ENCODE measurements at places on chromosomes 16 and 17.

- DNase-seq: no peak
These were observed 241.5 kb upstream of the NLRP1 start for GRCh38 chr17:5825717-5826330.

DNA sequence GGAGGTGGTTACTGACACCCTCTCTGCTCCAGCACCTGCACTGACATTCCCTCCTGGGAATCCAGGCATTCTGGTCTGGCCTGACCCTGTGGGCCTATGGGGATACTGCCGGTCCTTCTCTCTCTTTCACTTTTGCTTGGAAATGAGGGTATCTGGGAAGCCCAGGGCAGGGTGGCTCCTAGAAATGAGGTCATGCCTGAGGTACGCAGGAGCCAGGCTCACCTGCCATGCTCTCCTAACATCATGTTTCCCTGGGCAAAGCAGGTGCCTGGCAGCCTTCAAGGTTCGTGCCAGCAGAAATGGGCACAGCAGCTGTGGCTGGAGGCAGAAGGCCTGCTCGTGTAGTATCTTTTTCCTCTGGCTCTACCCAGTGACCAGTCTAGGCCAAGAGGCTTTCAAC, 3.3 kb downstream of the ITGA3 start:
- DNase-seq: no peak

DNA sequence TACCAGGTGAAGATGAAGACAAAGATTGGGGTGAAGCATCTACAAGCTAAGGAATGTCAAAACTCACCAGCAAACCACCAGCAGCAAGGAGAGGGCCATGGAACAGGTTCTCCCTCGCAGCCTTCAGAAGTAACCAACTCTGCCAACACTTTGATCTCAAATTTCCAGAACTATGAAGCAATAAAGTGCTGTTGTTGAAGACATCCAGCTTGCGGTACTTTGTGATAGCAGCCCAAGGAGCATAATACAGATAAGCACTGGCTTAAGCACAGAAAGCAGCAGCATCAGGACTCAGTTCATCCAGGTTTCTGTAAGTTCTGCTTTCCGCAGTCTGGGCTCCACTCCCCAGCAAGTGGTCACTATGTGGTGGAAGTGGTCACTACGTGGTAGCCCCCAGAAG, 16.0 kb upstream of the CDRT4 start:
- no peak for DNase-seq

- no peak for DNase-seq
These were observed 2.9 kb downstream of the STARD3 start for GRCh38 chr17:39639566-39640458.

GRCh38 chr17:3535253-3535995, 22.2 kb downstream of the TRPV3 start:
- DNase-seq: peak; percentile 56

DNA sequence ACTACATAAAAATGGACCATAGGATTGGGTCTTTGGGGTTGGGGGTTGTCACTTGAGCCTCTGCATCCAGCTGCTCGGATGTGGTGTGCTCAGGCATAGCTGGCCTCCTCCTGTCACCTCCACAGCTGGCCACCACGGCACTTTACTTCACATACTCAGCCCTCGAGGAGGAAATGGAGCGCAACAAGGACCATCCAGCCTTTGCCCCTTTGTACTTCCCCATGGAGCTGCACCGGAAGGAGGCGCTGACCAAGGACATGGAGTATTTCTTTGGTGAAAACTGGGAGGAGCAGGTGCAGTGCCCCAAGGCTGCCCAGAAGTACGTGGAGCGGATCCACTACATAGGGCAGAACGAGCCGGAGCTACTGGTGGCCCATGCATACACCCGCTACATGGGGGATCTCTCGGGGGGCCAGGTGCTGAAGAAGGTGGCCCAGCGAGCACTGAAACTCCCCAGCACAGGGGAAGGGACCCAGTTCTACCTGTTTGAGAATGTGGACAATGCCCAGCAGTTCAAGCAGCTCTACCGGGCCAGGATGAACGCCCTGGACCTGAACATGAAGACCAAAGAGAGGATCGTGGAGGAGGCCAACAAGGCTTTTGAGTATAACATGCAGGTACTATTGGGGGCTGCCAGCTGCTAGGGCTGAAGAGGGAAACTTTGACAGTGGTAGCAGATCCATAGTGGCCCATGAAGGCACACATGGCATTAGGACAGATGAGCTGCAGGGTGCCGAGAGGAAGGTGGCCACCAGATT, 30.8 kb downstream of the CDIP1 start:
- DNase-seq: no peak

- DNase-seq: no peak
These were observed 355.4 kb upstream of the TNRC6C start for GRCh38 chr17:77602883-77603640.

DNA sequence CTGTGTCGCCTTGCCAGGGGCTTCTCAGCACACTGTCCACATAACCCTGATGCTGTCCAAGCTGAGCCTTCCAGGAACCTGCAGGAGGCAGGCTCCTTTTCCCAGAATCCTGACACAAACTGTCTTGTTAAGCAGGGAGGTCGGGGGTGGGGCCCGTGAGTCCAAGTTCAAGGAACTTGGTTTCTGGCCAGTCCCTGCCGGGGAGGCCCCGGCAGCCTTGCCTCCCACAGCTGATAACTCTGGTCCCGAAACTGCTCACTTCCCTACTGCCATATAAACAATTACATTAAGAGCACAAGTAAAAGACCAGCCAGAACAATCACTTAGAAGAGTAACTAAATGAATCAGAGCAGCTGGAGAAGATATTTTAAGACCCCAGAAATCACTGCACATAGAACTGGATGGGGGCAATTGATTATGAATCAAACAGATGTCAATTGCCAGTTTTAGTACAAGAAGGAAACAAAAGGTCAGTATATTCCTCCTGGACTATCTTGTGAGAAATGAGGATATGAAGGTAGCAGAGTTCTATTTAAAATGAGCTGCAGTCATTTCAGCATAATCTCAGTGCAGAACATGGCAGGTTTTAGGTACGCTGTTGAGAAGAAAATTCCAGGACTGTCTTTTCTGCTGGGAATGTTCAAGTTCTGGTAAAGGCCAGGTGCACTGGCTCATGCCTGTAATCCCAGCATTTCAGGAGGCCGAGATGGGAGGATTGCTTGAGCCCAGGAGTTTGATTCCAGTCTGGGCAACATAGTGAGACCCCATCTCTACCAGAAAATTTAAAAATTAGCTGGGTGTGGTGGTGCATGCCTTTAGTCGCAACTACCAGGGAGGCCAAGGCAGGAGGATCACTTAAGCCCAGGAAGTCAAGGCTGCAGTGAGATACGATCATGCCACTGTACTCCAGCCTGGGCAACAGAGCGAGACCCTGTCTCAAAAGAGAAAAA, 169.8 kb downstream of the PITPNC1 start:
- no peak for DNase-seq

GRCh38 chr17:260031-260791, 78.8 kb upstream of the DOC2B start:
- DNase-seq: no peak

- no peak for DNase-seq
These were observed 157.0 kb upstream of the CDH11 start for GRCh38 chr16:65278874-65279273.

DNA sequence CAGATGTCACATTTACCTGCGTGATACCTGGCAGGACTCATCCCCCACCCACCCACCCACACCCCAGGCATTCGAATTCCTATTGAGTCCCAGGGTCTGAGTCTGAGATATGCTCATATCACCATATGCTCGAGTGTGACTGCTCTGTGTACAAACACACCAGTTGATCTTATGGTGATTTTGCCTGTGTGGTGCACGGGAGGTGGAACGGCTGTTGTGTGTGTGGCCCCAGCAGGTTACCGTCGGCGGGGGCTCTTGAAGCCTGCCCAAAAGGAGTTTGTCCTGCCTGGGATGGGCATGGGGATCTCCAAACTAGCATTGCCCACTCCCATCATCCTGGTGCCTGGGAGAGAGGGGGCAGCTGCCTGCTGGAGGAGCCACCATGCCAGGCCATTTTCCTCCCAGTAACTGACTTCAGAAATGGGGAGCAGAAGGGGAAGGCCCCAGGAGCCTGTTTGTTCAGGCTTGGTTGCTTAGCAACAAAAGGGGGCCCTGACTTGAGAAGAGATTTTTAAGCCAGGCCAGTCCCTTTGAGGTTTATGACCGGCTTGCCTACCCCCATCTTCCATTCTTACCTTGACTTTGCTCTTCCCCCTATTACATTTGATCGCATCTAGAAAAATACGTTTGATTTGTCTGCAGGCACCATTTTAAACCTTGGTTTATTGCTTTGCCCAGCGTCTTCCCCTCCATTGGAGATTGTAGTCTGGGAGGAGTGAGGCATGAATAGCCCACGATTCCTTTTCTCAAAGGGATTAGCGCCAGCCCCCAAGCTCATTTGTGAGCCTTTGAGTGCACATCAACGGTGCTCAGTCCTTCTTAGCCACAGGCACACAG, 217.7 kb downstream of the CCDC182 start:
- no peak for DNase-seq

GRCh38 chr17:72614871-72615626, 477.4 kb downstream of the SLC39A11 start:
- DNase-seq: no peak

DNA sequence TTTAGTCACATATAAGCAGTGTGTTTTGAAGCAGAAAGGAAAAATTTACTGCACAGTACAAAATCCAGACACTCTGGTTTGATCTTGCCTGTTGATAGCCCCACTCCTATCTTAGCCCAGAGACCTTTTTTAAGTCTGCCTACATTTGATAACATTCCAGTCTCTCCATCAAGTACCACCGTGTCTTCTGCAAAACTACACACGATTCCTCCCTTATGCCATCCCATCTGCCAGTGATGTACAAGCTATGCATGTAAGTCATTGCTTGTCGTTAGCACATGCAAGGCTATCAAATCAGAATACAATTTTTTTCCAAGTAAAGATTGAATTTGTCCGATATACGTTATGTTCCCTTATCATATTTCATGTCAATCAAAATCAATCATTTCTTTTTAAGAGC, 14.9 kb downstream of the SHCBP1 start:
- DNase-seq: no peak

All from CD4-positive, alpha-beta T cell treated with Interleukin-1 beta for 1 hour (primary cell).